ENCODE measurements at places on chromosomes 1 and 21.

DNA sequence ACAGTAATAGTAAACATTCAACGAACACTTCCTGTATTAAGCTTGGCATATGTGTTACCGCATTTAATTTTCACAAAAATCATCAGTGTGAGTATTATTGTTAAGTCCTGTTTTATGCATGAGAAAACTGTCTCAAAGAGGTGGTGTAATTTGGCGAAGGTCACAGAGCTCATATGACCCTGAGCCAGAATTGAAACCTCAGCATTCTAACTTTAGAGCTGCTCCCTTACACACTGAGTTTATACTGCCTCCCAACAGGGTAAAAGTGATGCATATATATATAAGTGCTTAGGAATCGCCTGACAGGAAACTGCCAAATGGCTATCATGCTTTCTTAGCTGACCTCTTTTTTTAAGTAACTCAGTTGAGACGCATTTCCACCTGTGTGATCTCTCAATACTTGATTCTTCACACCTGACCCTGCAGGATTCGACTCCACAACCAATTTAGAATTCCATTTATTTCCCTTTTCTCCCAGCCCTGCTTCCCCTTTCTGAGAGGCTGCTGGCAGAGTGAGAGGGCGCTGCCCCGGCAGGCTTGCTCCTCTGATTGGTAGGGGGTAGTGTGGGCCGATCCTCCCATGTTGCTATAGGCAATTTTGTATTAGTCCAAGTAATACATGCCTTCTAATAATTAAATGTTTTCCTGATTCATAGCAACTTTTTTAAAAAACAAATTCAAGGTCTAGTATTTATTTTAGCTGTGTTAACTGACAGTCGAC lies 40.5 kb downstream of the ZBTB40 start:
- no peak for DNase-seq

DNA sequence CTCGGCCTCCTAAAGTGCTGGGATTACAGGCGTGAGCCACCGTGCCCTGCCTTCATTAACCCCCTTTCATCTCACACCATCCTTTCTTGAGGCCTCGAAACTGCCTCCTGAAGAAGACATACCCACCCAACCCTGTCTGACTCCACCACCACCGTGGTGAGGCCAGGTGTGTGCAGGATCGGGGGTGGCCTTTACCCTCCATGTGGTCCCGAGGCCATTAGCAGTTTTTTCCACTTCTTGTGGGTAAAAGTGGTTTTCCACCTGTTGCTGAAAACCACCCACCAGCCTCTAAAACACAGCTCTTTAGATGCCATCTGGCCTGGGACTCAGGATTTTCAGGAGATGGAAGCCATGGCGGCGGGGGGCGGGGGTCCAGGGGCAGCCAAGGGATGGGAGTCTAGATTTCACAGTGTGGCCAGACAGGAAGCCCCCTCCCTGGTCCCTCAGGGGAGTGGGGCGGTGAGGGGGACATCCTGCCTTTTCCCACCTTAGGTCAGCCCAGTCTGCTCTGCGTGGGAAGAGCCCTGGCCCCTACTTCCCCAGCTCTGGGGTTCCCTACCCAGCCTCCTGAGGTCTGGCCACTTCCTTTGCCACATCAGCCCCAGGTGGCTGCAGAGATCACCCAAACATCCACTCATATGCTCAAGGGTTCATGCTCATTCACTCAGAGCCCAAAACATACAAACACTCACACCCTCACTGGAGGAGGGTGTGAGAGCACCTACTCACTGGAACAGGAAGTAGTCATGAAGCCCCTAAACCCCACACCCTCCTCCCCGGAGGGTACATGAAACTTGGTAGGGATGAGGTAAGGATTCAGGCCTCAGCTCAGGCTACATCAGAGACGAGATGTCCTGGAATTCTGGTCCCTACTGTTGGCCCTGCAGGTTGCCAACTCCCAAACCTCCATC lies 2.3 kb downstream of the FGR start:
- no peak for DNase-seq

- DNase-seq, result no peak
Measured at GRCh38 chr1:159763686-159764085, 17.1 kb upstream of the DUSP23 start.

- DNase-seq, result no peak
Measured at GRCh38 chr1:162107911-162108310, 38.4 kb downstream of the NOS1AP start.

DNA sequence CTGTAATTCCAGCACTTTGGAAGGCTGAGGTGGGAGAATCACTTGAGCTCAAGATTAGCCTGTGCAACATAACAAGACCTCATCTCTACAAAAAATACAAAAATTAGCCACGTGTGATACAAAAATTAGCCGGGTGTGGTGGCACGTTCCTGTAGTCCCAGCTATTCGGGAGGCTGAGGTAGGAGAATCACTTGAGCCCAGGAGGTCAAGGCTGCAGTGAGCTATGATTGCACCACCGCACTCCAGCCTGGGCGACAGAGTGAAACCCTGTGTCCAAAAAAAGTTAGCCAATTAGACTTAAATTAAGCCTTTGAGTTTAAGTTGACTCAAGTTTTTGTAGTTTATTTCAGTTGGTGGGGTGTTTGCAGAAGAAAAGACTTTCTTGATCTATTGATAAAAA lies 11.8 kb downstream of the CXADR start:
- no peak for DNase-seq

DNA sequence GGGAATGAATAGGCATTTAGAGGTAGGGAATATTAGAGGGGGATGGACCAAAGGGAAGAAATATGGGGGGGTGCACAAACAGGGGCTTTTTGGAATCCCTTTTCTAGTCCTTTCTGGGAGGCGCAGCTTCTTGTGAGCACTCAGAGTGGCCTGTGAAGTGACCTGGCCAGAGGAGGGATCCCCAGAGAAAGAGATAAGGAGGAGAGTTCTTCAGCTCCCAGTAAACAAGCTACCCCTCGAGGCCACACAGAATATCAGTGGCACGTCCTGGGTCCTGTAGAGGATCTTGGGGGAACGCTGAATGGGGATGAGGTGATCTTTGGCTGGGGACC lies 19.4 kb downstream of the VANGL2 start:
- no peak for DNase-seq

GRCh38 chr21:24290151-24290833 lies 1317.0 kb downstream of the MRPL39 start:
- DNase-seq, result no peak

DNA sequence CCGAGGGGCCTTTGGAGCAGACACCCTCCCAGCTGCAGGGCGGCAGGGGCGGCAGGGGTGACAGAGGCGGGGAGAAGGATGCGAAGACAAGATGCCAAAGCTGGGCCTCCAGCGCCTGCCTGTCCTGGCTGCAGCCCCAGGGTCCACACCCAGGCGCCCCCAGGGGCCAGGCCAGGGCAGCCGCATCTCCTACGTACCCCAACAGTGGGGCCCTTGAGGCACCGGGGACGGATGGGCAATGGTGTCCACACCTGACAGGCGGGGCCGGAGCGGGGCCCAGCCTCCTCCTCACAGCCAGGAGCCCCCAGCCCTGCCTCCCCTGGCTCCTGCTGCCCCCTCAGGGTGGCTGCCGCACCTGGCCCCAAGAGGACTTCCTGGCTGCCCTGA lies 7.2 kb downstream of the B3GALT6 start:
- DNase-seq, result no peak

DNA sequence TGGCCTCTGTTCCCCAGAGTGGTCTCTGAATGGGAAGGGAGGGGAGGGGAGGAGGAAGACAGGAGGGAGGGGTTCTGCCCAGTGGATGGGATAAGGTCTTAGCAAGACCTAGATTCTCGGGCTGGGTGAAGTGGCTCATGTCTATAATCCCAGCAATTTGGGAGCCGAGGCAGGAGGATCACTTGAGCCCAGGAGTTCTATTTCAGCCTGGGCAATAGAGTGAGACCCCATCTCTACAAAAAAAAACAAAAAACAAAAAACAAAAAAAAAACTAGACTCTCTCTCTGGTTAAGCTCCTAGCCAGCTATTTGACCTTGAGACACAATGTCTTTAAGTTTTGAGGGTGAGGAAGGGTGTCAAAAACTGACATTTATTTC lies 11.4 kb downstream of the UQCRHL start:
- no peak for DNase-seq

- DNase-seq, result peak; percentile 40
Measured at GRCh38 chr21:15514073-15514946, 215.5 kb upstream of the USP25 start.

- no peak for DNase-seq
Measured at GRCh38 chr1:205241366-205242030, 13.8 kb downstream of the TMCC2 start.

DNA sequence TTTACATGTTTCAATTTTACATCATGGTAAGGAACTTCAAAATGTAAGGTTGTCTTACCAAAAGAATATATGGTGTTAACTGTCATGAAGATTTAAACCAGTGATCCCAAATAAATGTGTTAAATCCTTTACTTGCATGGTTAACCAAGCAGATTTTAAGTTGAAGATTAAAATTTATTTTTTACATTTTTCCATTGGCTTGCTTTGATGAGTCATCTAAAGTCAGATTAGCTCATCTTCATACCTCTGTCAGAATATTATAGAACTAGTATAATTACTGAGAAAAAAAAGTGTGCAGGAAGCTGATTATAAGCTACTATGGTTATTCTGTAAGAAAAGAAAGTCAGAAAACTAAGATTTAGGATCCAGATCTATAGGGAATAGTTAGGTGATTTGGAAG lies 95.3 kb upstream of the DPH5 start:
- DNase-seq, result no peak

- no peak for DNase-seq
Measured at GRCh38 chr1:61343734-61344420, 261.5 kb downstream of the NFIA start.

Measured in activated effector memory CD4-positive, alpha-beta T cell treated with Interleukin-2 at 50 U/mL for 16 hours (primary cell).